BJ (cell line): ENCODE measurements at places on chromosomes 1 and 21. TPM values are rescaled to one million over a fixed set of nuclear protein-coding genes. Genes with fewer than 3 reads are reported as not detected.

DNA sequence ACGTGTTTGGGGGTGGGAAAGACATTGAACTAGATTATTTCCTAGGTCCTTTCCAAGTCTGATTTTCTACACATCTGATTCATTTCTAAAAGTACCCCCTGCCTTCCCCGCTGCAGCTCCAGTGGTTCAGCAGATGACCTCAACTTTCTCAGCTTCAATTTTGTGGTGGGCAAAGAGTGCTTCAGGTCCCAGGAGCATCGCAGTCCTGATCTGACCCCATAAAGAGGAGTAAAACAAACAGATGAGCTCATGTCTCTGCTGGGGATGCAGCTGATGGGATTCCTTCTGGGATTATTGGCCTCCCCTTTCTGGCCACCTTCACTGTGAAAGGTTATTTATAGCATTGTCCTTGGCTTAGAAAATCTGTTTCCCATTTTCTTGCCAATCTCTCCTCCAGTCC lies 337.0 kb upstream of the PLXNA2 start:
- no peak for DNase-seq

- DNase-seq, result no peak
Observed at GRCh38 chr1:225474439-225474985, 46.7 kb upstream of the LBR start.

- DNase-seq, result no peak
Observed at GRCh38 chr1:31412732-31413404, at the start of gene SERINC2. TSS of gene SERINC2 (plus strand) at chr1:31413213. CDS start at chr1:31413266, 53 bp downstream.

DNA sequence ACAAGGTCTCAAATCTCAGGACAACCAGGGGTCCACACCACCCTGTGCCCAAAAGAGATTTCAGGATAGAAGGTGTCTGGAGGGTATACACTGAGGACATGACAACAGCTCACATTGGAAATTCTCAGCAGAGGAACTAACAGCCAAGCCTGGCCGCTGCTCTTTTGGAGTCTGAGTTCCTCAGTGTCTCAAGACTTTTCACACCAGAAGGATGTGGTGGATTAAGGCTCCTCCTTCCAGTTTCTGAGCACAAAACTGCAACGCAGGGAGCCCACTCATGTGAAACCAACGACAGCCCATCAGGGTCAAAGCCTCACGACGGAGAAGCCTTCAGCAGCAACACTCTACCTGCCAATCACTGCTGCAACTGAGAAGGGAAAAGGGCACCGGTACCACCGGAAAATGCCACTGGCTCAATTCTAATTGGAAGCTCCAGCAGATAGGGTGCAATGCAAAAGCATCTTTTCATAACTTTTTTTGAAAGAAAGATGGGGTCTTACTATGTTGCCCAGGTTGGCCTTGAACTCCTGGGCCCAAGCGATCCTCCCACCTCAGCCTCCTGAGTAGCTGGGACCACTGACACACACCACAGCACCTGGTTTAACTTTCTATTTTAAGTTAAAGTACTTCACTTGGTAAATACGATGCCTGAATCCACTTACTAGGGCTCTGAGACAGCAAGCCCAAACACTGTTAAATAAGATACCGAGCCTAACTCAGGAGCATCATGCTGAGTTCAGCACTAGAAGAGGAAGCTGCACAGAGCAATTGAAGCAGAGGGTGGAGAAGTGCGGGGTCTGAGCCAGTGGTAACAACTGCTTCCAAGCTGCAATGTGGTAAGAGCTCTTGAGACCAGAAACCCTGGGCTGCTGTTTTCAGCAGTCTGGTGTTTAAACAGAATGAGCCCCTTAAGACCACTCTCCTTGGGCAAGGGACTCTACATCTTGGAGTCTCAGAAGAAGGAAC lies 7.8 kb downstream of the CAPZB start:
- no peak for DNase-seq

- no peak for DNase-seq
Observed at GRCh38 chr1:57696904-57697303, 273.0 kb upstream of the DAB1 start.

DNA sequence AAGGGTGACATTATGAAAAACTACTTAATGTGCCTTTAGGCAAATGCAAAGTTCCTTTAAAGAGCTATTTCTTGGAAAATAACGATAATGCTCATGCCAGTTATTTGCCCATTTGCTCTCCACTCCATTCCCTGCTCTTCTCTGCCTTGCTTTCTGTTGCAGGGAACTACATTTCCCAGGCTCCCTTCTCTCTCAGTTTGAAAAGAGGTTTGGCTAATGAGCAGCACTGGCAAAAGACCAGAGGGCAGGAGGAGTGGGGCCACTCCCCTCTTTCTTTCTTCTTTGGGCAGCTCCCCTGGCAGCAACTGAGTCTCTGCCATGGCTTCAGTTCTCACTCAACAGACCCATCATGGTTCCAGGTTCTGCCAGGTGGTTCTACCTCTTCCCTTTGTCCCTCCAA lies 130.5 kb downstream of the RWDD3 start:
- no peak for DNase-seq

- no peak for DNase-seq
Observed at GRCh38 chr21:34635307-34635706, 20.4 kb upstream of the RCAN1 start.

GRCh38 chr1:216904471-216904870 lies 181.2 kb upstream of the ESRRG start:
- no peak for DNase-seq

- DNase-seq, result no peak
Observed at GRCh38 chr1:156115514-156116374, 1.2 kb downstream of the LMNA start.

GJB4 gene
- polyA plus RNA-seq, result not detected in 2 replicates

PLA2G2E gene
- polyA plus RNA-seq, result not detected in 2 replicates

VANGL2 gene
- polyA plus RNA-seq, result 0.23 and 0.33 TPM in 2 replicates

ASH1L gene
- 20.9 and 22.2 TPM in 2 replicates for polyA plus RNA-seq

LCE1B gene
- polyA plus RNA-seq, result not detected in 2 replicates

OR2T2 gene
- polyA plus RNA-seq, result not detected in 2 replicates
